ENCODE measurements at places on chromosomes 12 and 14.

GRCh38 chr14:104749111-104749649 lies 3.8 kb upstream of the SIVA1 start:
- DNase-seq: peak; percentile 68

- DNase-seq: no peak
Observed at GRCh38 chr12:113846883-113847755, 119.0 kb downstream of the RBM19 start.

DNA sequence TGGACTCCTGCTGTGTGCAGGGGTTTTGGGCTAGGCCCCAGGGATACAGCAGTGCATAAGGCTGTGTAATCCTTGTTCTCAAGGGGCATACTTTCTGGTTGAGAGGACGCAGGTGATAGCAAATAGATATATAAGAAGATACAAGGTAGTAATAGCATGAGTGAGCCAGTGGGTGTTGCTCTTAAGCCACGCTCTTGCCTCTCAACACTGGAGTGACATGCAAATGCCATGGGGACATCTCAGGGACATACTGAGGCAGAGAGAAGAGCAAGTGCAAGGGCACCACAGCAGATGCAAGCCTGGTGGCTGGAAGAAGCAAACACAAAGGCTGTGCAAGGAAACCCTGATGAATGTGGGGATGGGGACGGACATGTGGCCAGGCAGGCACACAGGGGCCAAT lies 223.3 kb downstream of the CHST11 start:
- DNase-seq: peak; percentile 11

DNA sequence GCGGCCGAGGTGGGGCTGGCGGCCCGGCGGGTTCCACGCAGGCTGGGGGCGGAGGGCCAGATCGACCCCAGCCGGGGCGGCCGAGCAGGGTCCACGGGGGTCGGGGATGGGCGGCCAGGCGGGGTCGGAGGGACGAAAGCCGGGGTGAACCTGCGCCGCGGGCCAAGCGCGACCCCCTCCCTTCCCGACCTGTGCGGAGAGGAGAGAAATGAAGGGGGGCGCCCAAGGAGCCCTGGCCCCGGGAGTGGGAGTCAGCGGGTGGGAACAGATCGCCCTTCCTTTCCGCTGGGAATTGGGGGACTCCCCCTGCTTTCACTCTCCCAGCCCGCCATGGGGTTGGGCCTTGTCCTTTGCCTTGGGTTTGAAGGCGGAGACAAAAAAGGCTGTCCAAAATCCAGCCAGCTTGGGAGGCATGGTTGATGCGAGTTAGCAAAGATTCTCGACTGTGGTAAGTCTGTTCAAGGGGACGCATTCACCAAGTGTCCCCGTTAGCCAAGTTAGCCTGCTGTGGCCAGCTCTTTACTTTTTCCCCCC lies 559 bp upstream of the CKAP4 start:
- no peak for DNase-seq

DNA sequence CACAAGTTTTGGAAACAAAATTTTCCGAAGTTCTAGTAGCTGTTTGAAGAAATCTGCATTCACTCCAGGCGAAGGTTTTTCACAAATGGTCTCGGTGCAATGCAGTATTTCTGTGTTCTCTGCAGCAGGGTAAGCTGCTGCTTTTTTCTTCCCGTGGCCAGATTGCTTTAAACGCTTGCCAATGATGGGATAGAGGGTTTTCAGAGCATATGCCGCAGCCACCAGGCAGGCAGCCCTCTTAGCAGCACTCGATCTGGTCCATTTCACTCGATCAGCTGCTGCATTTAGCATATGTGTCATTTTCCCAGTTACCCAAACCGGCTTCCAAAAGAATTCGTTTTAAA lies 315 bp downstream of the ABCD2 start:
- peak; percentile 59 for DNase-seq

GRCh38 chr12:60805364-60805763 lies 1209.5 kb downstream of the SLC16A7 start:
- no peak for DNase-seq

GRCh38 chr12:94285943-94286582 lies 137.7 kb downstream of the PLXNC1 start:
- no peak for DNase-seq

DNA sequence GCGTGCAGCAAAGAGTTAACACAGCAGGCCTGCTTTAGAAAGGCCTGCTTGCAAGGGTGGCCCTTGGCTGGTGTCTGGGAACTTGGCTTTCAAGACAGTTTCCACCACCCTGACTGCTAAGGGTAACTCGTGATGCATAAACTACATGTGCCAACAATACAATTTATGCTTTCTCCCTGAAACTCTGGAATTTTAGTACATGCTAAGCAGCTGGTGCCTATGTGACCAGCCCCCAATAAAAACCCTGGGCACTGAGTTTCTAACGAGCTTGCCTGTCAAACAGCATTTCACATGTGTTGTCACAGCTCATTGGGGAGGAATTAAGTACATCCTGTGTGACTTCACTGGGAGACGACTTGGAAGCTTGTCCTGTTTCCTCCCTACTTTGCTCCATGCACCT lies 133.1 kb downstream of the SLC5A8 start:
- DNase-seq: no peak

Data from NCI-H2171 (cell line).